A549 treated with CORT108297 at 1 μM for 4 hours (cell line): ENCODE measurements at places on chromosomes 7 and 10. TPM values are rescaled to one million over a fixed set of nuclear protein-coding genes. Genes with fewer than 3 reads are reported as not detected.

The SDK1 gene
- 0.27 to 0.53 TPM (median 0.42 TPM) in 5 replicates for total RNA-seq

The MBL2 gene
- total RNA-seq, result not detected in 5 replicates

The CUX1 gene
- total RNA-seq, result 39.5 to 48.9 TPM (median 46.8 TPM) in 5 replicates

The SPDYE5 gene
- not detected in 5 replicates for total RNA-seq

The CHN2 gene
- not detected in 5 replicates for total RNA-seq

The MOGAT3 gene
- total RNA-seq, result not detected in 5 replicates

The IGFBP3 gene
- total RNA-seq, result 160 to 234 TPM (median 206 TPM) in 5 replicates

The SPAM1 gene
- total RNA-seq, result not detected in 5 replicates

The GJD4 gene
- total RNA-seq, result 0.06 TPM in 1 of 5 replicates, not detected in the others

The TWIST1 gene
- 2.4 to 4.3 TPM (median 3.8 TPM) in 5 replicates for total RNA-seq

The AOC1 gene
- not detected in 5 replicates for total RNA-seq

The WEE2 gene
- total RNA-seq, result 0.03 TPM in 1 of 5 replicates, not detected in the others

The WNT8B gene
- 0.03 to 0.07 TPM (median 0.04 TPM) in 3 of 5 replicates, not detected in the others for total RNA-seq

The MINDY3 gene
- 13.0 to 15.0 TPM (median 14.0 TPM) in 5 replicates for total RNA-seq

The ITPRID1 gene
- total RNA-seq, result not detected in 5 replicates

The VWDE gene
- total RNA-seq, result 0.39 to 0.63 TPM (median 0.53 TPM) in 5 replicates

The AVPI1 gene
- total RNA-seq, result 67.2 to 122 TPM (median 92.9 TPM) in 5 replicates

The FEZF1 gene
- total RNA-seq, result not detected in 5 replicates

The ZNF777 gene
- total RNA-seq, result 15.6 to 21.5 TPM (median 20.8 TPM) in 5 replicates
